Stomach (tissue), 19 donors: ENCODE measurements at places on chromosomes 2 and 18. TPM values are rescaled to one million over a fixed set of nuclear protein-coding genes. Genes with fewer than 3 reads are reported as not detected.

C1GALT1C1L gene
- not detected for total RNA-seq

ROCK1 gene
- 61.1 TPM for total RNA-seq

MYO7B gene
- total RNA-seq, result under 0.01 TPM

HOXD12 gene
- not detected for total RNA-seq

C2orf80 gene
- total RNA-seq, result not detected

ITPRIPL1 gene
- total RNA-seq, result not detected

RNPEPL1 gene
- 157 TPM for total RNA-seq

EVX2 gene
- total RNA-seq, result not detected

GRCh38 chr2:10977621-10978020 lies 65.9 kb downstream of the KCNF1 start:
- peaks cover 30% of the 10 kb centered on the region for H3K27me3 ChIP-seq
- no peaks in the 10 kb centered on the region for H3K4me1 ChIP-seq
- DNase-seq, result no peak
- H3K36me3 ChIP-seq, result no peaks in the 10 kb centered on the region
- no peak overlapping the region for H3K27ac ChIP-seq
- no peak overlapping the region for H3K4me3 ChIP-seq

- no peak overlapping the region for H3K27ac ChIP-seq
- H3K4me1 ChIP-seq, result no peaks in the 10 kb centered on the region
- no peak for DNase-seq
- H3K4me3 ChIP-seq, result no peak overlapping the region
Observed at GRCh38 chr2:241136661-241137260, 12.5 kb downstream of the PASK start.

- no peak for DNase-seq
- no peak overlapping the region for H3K4me3 ChIP-seq
- H3K27me3 ChIP-seq, result no peaks in the 10 kb centered on the region
Observed at GRCh38 chr2:10257500-10258147, 45.1 kb upstream of the HPCAL1 start.

DNA sequence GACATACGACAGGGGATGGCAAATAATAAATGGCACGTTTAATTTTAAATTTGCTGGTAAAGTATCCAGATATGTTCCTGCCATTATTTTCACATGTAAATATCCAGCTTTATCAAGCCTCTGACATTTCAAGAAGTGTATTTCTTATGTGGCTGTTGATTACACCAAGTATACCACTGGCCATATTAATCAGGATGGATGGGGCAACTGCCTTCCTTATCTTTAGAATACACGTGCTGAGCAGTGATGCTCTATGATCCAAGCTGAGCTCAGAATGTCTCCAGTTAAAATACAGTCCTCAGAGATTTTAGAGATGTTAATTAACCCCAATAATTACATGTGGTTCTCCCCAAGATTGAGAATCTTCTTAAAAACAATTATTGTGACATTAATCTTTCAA lies 38.3 kb upstream of the RAPGEF4 start:
- peaks cover 9% of the 10 kb centered on the region for H3K4me1 ChIP-seq
- no peak for DNase-seq
- no peak overlapping the region for H3K4me3 ChIP-seq
- no peaks in the 10 kb centered on the region for H3K27me3 ChIP-seq

DNA sequence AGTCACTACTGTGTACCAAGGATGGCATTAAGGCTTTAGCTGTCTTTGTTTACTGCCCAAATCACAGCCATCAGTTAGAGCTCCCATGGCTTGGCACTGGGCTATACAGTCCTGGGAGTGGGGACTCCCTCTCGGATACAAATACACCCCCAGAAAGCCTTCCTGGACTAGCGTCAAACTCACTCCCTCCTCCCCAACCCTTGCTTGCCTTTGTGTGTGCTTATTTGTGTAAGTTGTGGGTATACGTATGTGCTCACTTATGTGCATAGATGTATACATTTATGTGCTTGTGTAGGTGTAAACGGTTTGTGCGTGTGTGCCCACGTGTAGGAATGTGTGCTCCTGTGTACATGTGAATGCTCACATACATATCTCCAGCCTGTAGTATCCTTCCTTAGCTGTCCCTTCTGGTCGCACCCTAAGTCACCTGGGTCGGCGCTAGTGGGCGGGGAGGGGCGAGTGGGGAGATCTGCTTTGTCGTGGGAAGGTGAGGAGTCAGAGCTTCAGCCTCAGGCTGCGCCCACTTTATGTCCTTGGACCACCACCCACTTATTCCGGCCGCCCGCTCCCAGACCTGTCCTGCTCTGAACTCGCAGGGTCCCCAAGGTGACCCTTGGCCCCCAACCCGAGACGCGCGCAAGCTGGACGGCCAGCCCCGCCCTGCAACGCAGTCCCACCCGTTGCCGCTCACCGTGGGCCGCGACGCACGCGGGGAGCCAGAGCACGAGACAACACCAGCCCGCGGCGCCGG lies 461 bp downstream of the PRADC1 start:
- peaks cover 40% of the 10 kb centered on the region for H3K4me1 ChIP-seq
- no peaks in the 10 kb centered on the region for H3K27me3 ChIP-seq
- peaks cover 36% of the 10 kb centered on the region for H3K36me3 ChIP-seq
- H3K4me3 ChIP-seq, result peak overlapping the region; percentile 82

DNA sequence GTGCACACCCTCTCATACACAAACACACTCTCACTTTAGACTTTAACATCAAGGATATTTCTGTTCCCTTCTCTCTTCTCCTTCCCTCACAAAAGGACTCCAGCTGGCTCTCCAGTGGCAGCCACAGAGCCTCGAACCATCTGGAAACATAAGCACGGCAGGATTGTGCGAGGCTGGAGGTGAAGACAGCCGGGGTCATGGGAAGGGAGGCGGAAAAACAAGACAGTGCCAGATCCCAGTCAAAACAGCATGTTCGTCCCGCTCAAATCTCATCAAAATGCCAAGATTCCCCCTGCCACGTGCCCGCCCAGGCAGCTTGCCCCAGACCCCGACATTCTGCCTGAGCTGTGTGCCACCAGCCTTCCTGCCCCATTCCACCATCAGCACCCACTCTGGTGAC lies 180.3 kb downstream of the ZBTB7C start:
- H3K36me3 ChIP-seq, result no peaks in the 10 kb centered on the region
- H3K27me3 ChIP-seq, result no peaks in the 10 kb centered on the region
- no peak for DNase-seq
- H3K4me1 ChIP-seq, result peaks cover 7% of the 10 kb centered on the region
- H3K4me3 ChIP-seq, result no peak overlapping the region

- H3K27ac ChIP-seq, result no peak overlapping the region
- peaks cover 14% of the 10 kb centered on the region for H3K4me1 ChIP-seq
- no peaks in the 10 kb centered on the region for H3K27me3 ChIP-seq
- no peaks in the 10 kb centered on the region for H3K36me3 ChIP-seq
- DNase-seq, result no peak
Observed at GRCh38 chr18:13499803-13500202, 226.6 kb downstream of the FAM210A start.

DNA sequence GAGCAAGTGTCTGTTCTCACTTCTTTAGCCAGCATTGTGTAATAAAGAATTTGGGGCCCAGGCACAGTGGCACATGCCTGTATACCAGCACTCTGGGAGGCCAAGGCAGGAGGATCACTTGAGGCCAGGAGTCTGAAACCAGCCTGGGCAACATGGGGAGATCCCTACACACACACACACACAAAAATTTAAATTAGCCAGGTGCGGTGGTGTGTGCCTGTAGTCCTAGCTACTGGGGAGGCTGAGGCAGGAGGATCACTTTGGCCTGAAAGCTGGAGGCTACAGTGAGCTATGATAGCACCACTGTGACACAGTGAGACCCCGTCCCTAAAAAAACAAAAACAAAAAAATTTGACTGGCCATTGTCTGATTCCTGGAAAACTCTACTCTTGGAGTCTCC lies 8.3 kb downstream of the REV1 start:
- no peak overlapping the region for H3K4me3 ChIP-seq
- no peaks in the 10 kb centered on the region for H3K36me3 ChIP-seq
- no peak overlapping the region for H3K27ac ChIP-seq
- H3K4me1 ChIP-seq, result peaks cover 26% of the 10 kb centered on the region
- H3K27me3 ChIP-seq, result no peaks in the 10 kb centered on the region
- DNase-seq, result no peak

DNA sequence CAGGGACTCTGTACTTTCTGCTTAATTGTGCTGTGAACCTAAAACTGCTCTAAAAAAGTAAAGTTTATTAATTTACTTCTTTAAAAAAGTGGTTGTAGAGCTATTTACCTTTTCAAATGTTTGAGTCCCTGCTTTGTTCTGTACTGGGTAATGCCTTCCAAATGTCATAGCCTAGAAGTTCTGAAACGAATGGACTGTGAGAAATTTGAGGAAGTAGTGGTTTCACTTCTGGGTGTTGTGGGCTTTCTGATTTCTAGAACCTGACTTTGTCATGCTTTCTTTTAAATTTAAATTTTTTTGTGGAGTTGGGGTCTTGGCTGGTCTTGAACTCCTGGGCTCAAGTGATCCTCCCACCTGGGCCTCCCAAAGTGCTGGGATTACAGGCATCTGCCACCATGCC lies 44.6 kb downstream of the SMAD4 start:
- no peaks in the 10 kb centered on the region for H3K27me3 ChIP-seq
- no peaks in the 10 kb centered on the region for H3K4me1 ChIP-seq
- peaks cover 64% of the 10 kb centered on the region for H3K36me3 ChIP-seq
- H3K4me3 ChIP-seq, result no peak overlapping the region
- no peak for DNase-seq

DNA sequence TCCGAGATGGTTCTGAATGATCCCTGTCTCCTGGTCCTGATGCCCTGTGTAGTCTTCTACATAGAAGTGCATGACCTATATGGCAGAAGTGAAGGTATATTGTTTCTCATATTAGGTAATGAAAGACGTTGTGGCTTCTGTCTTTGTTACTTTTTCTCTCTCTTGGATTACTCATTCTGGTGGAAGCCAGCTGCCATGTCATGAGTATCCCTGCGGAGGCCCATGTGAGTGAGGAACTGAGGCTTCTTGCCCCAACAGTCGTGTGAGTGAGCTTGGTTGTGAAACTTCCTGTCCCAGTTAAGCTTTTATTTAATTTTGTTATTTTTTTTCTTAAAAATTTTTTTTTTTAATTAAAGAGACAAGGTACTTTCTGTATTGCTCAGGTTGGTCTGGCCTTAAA lies 134.7 kb downstream of the UBR3 start:
- no peak for DNase-seq
- no peak overlapping the region for H3K4me3 ChIP-seq
- H3K4me1 ChIP-seq, result no peaks in the 10 kb centered on the region
- H3K27me3 ChIP-seq, result no peaks in the 10 kb centered on the region

- peak; percentile 68 for DNase-seq
- no peak overlapping the region for H3K4me3 ChIP-seq
- peaks cover 4% of the 10 kb centered on the region for H3K36me3 ChIP-seq
- H3K27ac ChIP-seq, result peak overlapping the region; percentile 83
Observed at GRCh38 chr18:35478520-35479435, 19.0 kb downstream of the INO80C start.

DNA sequence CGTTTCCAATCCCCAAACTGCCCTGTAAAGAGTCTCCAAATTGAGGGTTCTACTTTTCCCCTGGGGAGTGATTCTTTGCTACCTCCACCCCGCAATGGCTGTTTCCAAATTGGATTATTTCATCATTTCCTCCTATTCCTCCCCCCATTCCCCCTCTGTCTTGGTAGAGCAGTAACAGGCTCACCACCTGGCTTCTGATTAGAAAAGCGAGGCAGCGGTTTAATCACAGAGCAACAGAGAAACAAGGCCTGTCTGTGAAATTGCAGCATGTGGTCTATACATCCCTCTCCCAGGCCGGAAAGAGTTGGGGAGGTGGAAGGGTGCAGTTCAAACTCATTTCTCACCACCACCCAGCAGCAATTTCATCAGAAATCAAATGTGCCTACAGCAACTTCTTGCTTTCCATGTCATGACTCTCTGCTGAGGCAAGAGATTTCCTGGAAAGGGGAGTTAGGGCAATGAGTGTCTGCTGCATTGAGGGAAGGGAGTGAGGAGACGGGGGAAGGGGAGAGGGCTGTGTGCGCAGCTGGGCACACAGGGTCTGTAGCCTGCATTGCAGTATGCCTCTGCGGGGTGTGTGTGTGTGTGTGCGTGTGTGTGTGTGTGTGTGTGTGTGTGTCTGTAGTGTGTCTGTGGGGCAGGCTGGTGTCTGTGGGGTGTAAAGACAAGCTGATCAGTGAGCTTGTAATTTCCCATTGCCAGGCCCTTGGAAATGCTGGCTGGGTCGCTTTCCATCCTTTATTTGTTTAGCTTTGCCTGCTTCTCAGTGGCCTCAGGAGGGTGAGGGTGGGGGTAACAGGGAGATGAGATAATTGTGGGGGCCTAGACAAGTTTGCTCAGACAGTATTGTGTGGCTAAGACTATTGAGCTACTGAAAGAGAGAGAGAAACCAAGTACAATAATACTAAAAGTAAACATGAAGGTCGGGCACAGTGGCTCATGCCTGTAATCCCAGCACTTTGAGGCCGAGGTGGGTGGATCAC lies 13.5 kb upstream of the IGFBP2 start:
- no peaks in the 10 kb centered on the region for H3K36me3 ChIP-seq
- H3K4me3 ChIP-seq, result no peak overlapping the region
- H3K27ac ChIP-seq, result peak overlapping the region; percentile 43
- peaks cover 32% of the 10 kb centered on the region for H3K4me1 ChIP-seq
- no peaks in the 10 kb centered on the region for H3K27me3 ChIP-seq

- no peak overlapping the region for H3K4me3 ChIP-seq
- no peak overlapping the region for H3K27ac ChIP-seq
Observed at GRCh38 chr2:40507432-40507831, 55.5 kb upstream of the SLC8A1 start.

- no peaks in the 10 kb centered on the region for H3K36me3 ChIP-seq
- no peak overlapping the region for H3K27ac ChIP-seq
- DNase-seq, result peak; percentile 18
- no peak overlapping the region for H3K4me3 ChIP-seq
- no peaks in the 10 kb centered on the region for H3K4me1 ChIP-seq
Observed at GRCh38 chr2:2182551-2183071, 148.5 kb downstream of the MYT1L start.

DNA sequence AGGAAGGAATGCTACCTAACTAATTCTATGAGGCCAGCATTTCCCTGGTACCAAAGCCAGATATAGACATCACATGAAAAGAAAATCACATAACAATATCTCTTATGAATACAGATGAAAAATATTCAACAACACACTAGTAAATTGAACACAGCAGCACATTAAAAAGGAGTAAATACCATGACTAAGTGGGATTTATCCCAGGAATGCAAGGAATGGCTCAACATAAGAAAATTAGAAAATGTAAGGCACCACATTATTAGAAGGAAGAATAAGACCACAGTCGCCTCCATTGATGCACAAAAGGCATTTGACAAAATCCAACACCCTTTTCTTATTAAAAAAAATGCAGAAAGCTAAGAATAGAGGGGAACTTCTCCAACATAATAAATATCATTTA lies 133.9 kb downstream of the TTC32 start:
- no peak overlapping the region for H3K27ac ChIP-seq
- H3K27me3 ChIP-seq, result no peaks in the 10 kb centered on the region
- DNase-seq, result no peak
- no peaks in the 10 kb centered on the region for H3K36me3 ChIP-seq
